NCI-H1694 treated with DMSO at 0.1 percent for 48 hours (cell line): ENCODE measurements at places on chromosomes 12 and 14.

DNA sequence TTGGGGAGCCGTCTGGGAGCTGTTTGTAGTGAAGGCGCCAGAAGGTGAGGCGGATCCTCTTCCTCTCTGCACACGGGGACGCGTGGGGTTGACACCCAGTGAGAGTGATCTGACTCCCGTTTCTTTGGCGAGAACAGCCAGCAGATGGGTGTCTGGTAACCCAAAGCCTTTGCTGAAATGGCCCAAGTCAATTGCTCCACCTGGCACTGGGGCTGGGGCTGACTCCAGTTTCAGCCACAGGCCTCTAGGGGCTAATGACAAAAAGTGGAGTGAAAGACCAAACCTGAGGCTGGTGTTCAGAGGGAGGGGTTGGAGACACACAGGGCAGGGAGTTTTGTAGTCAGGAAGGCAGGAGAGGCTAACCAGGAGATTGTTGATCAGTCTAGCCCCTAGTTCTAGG is 87.0 kb downstream of the FRMD6 start:
- peak; percentile 77 for DNase-seq

DNA sequence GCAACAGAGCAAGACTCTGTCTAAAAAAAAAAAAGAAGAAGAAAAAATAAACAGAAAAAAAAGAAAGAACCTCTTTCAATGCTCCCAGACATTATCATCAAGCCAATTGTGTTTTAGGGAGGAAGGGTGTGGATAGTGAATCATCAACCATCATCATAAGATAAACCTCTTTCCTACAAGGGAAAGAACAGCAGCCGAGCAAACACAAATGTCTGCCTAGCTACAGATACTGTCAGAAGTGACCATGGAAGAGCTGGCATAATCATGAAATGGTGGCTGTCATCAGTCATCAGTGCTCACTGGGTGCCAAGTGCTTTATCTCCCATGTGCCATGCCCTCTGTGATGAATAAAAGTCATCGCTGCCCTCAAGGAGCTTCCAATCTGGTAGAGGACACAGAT is 46.6 kb downstream of the SLC17A8 start:
- no peak for DNase-seq

GRCh38 chr14:95463171-95463901 is 53.1 kb downstream of the SYNE3 start:
- DNase-seq, result peak; percentile 37

GRCh38 chr12:79162948-79163347 is 298.4 kb downstream of the SYT1 start:
- no peak for DNase-seq

GRCh38 chr14:33928895-33929294 is 22.0 kb downstream of the EGLN3 start:
- no peak for DNase-seq

- DNase-seq, result no peak
Observed at GRCh38 chr12:106248312-106248845, 559 bp upstream of the CKAP4 start.

- DNase-seq, result no peak
Observed at GRCh38 chr14:93010522-93011140, 87.7 kb downstream of the CHGA start.

GRCh38 chr12:90851800-90852718 is 102.9 kb downstream of the CCER1 start:
- DNase-seq, result no peak

GRCh38 chr14:105117257-105117646 is 51.3 kb downstream of the JAG2 start:
- no peak for DNase-seq

DNA sequence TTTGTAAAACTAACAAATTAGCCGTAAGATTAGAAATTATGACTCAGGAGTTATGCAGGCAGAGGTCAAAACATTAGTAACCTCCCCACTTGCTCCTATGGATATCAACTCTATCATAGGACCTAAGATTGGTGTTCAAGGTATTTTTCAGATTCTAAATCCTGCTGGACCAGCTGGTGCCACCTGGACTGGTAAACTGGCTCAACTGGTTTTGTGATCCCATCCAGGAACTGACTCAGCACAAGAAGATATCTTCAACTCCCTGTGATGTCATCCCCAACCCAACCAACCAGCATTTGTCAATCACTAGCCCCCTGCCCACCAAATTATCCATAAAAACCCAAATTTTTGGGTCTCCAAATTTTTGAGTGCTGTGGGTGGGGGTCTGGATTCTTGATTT is 98.1 kb upstream of the OR4E1 start:
- no peak for DNase-seq

DNA sequence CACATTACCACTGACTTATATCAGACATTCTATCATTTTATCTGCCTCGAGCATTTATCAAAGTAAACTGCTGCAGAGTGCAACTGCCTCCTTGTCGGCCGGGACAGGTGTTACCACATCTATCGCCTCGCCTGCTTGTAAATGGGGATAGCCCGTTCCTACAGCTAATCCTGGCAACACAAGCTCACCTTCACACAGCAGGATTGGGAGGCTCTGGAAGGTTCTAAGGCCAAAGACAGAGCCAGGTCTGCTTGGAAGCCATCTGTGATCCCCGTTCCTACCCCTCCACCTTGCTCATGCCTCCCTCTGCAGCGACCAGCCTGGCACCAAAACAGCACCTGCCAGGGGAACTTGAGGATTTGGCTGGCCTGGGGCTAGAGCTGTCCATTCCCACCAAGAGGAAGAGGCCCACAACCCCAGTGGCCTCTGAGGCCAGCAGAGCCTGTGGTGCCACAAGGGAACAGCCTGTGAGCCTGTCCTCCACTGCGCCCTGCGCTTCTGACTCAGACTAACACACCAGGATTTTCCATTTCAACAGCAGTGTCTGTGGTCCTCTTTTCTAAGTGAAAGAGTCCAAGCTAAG is 114.8 kb upstream of the DIO3 start:
- no peak for DNase-seq

GRCh38 chr12:292186-292585 is 29.6 kb upstream of the SLC6A13 start:
- DNase-seq, result no peak

GRCh38 chr14:92704036-92704804 is 44.2 kb downstream of the LGMN start:
- no peak for DNase-seq

DNA sequence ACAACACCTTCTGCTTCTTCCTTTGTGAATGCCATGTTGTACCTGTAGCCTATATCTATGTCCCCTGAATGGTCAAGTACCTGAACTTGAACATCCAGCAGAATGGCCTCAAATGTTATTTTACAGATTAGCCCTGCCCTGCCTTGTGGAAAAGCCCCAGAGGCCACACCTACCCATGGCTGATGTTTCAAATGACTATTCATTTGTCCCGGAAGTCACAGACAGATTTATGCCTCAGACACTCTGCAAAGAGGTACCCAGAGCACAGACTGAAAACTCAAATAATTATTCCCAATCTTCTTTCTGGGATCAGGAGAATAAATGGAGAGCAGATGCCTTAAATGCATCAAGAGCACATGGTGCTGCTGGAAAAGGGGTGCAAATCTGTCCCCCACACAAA is 13.0 kb upstream of the DPF3 start:
- DNase-seq, result no peak

DNA sequence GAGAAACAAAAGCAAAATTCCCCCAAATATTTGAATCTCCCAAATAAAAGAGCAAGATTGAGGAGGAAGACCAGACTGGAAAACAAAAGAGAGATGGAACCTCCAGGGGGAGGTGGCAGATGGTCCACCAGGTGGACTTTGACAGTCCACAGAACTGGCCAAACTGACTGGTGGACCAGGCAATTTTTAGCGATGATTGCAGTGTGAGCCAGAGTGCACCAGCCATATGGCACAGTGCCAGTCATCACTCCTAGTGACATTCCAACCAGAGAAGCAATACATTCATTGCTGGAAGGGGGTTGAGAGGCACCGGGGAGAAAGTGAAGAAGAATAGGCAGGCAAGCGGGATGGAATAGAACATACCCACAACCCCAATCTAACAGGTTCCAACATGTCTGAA is 182.9 kb downstream of the EXOC5 start:
- peak; percentile 71 for DNase-seq

DNA sequence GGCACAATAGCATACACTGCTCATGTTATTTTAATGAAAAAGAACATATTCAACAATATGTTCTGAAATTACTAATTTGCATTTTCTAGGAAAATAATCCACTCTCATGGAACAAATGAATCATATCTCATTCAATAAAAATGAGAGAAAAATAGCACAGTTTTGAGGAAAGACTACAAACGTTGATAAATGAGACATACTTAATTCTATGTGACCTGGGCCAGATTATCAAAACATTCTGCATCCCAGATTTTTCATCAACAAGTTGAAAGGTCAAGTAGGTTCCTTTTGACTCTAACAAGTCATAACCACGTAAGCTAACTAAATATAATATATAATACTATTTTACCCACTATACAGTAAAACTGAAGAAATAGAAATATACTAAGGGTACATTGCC is 296.7 kb downstream of the CEP128 start:
- DNase-seq, result no peak

GRCh38 chr14:80576401-80576800 is 365.1 kb upstream of the DIO2 start:
- DNase-seq, result no peak

DNA sequence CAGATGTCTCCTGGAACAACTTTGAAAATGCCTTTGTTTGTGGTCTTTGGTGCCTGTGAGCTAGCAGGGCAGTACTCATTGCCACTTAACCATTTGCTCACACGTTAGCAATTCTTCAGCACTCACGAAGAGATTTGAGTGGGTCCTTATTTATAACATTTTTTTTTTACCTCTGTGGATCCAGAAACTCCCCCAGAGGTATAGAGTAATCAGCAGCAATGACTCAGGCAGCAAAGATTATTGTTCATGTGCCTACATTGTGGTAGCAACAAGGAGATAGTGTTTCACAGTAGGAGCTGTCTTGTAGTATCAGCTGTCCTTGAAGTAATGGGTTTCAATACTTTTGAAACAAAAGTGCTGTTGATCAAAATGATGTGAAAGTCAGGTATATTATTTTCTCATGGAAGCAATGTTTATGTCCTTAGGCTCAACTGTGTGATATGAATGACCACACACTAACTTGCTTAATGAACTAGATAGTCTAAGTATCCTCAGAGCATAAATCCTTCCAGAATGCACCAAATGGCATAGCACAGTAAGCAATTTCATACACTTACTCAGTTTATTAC is 304.1 kb downstream of the EGLN3 start:
- no peak for DNase-seq

DNA sequence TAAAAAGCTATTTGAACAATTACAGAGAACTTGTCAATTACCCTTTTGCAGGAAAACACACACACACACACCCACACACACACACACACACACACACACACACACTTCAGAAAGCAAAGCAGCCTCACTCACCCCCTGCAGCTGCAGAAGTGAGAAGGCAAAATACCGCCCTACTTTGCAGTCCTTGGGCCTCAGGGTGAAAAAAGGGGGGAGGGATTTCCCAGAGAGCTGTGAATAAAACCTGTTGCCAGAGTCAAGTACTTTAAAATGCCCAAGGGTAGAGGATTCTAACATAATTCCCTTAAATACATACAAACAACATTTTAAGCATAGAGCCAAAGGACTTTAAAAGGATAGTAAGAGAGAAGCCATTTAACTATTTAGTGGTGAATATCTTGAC is 285.9 kb downstream of the MDGA2 start:
- DNase-seq, result no peak

DNA sequence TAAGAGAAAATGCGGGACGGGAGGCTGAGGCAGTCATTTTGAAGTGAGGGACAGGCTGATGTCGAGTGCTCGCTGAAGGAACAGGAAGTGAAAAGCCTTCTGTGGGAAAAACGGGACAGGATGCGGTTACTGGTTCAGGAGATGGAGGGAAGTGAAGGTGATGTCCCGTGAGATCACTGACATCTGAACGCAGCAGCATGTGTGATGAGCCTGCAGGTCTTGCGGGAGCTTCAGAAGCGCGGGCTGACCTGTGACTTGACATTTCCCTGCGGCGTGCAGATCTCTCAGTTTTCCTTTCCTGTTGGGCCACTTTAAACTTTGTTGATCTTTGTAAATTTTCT is 77.8 kb downstream of the DDX51 start:
- no peak for DNase-seq

GRCh38 chr14:77240336-77240915 is 30.6 kb downstream of the NGB start:
- DNase-seq, result peak; percentile 76

DNA sequence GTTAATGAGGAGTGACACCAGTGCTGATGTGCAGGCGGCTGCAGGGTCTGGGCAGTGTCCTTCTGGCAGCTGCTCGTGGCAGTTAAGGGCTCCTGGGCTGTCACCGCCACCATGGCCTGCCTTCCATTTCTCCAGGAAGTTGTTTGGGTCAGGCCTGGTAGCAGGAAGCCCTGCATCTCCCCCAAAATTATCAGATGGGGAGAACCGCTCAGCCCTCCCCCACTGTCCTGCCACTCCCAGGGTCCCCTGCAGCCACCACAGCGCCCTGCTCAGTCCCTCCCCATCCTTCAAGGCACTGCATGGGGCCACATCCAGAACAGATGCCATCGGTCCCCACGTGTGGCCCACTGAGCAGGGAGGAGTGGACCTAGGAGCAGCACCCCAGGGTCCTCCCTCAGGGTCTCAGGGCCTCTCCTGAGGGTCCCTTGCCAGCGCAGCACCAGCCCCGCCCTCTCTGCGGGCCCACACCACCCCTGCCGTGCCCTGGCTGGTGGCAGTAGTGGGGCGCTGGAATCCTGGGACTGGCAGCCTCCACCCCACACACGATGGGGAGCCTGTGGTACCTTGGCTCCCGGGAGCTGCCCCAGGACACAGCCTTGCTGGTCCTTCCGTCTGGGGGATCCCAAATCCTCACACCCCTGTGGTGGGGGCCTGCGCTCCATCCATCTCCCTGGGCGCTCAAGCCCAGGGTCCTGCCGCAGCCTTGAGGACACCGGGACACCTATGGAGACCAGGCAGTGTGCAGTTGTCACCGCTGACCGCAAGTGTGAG is 10.3 kb upstream of the AMN start:
- no peak for DNase-seq

DNA sequence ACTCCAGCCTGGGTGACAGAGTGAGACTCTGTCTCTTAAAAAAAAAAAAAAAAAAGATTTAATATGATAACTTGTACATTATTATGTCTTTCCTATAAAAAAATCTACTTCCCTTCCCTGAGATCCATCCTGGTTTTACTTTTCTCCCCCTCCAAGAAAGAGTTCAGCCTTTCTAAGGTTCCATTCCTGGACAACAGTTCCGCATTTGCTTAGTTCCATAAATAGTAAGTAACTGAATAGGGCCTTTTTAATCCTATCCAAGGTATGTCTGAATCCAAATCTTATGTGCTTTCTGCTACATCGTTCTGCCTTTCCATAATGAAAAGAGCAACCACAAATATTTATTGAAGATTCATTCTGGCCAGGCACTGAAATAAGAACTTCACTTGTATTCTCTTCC is 187.8 kb downstream of the DACT1 start:
- DNase-seq, result no peak
